ENCODE measurements at places on chromosomes 5 and 9.

DNA sequence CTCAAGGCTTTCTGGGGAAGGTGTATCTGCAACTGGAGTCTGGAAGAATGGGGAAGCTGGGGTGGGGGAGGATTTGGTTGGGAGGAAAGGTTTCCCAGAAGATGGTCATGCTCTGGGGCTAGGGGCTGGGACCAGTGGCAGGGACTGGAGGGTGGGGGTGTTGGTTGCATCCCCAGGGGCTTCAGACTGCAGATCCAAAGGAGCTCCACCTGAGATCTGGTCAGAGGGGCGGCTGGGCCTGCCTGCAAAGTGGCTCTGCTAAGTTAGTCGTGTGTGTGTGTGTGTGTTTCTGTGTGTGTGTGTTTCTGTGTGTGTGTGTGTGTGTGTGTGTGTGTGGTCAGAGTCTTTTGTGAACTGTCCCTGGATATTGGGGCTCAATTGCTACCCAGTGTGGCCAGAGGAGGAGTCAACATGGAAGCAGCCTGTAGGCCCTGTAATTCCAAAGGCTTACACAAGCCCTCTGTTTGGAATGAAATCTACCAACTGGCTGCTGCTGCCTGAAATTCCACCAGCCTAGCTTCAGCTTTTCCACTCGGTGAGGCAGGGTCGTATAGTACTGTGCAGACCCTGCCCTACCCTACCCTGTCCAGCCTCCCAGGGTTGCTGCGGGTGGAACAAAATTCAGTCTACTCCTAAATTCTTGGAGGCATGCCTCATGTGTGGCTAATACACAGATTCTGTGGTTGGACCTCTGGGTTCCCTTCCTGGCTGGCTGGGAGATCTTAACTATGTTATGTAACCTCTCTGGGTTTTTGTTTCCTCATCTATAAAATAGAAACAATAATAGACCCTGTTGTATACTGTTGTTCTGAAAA is 12.5 kb upstream of the SYNPO start:
- no peak for DNase-seq
- no peaks in the 10 kb centered on the region for H3K27me3 ChIP-seq
- peaks cover 42% of the 10 kb centered on the region for H3K4me1 ChIP-seq
- H3K36me3 ChIP-seq: no peaks in the 10 kb centered on the region

- H3K27me3 ChIP-seq: no peaks in the 10 kb centered on the region
- H3K4me1 ChIP-seq: no peaks in the 10 kb centered on the region
- H3K36me3 ChIP-seq: no peaks in the 10 kb centered on the region
- no peak overlapping the region for H3K27ac ChIP-seq
- no peak for DNase-seq
- no peak overlapping the region for H3K4me3 ChIP-seq
These were observed 406.6 kb upstream of the MEF2C start for GRCh38 chr5:89289604-89290003.

DNA sequence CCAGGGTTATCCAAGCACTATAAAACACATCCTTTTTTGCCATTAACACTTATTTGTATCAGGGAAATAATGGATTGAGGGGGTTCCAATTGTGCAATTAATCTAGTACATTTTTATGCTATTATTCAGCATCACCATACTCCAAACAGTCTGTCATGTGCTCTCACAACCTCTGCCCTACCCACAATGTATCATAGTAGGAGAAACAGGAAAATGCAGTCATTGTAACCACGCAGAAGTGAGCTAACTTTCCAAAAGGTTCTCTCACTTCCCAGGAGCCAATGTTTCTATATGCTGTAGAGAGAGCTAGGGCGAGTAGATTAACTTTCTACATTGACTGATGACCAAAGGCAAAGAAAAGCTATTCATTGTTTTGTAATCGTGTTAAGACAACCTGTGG is 29.8 kb downstream of the DAB2 start:
- H3K27ac ChIP-seq: no peak overlapping the region
- no peaks in the 10 kb centered on the region for H3K27me3 ChIP-seq
- H3K4me3 ChIP-seq: no peak overlapping the region
- peaks cover 18% of the 10 kb centered on the region for H3K4me1 ChIP-seq
- peaks cover 32% of the 10 kb centered on the region for H3K36me3 ChIP-seq

GRCh38 chr5:19179571-19179970 is 808.4 kb downstream of the CDH18 start:
- DNase-seq: no peak
- H3K4me3 ChIP-seq: no peak overlapping the region
- no peak overlapping the region for H3K27ac ChIP-seq
- H3K36me3 ChIP-seq: no peaks in the 10 kb centered on the region
- no peaks in the 10 kb centered on the region for H3K4me1 ChIP-seq

- H3K4me1 ChIP-seq: peaks cover 3% of the 10 kb centered on the region
- no peak overlapping the region for H3K27ac ChIP-seq
- no peak for DNase-seq
- H3K36me3 ChIP-seq: no peaks in the 10 kb centered on the region
- H3K27me3 ChIP-seq: no peaks in the 10 kb centered on the region
These were observed 210.4 kb upstream of the RFX3 start for GRCh38 chr9:3736161-3736560.

DNA sequence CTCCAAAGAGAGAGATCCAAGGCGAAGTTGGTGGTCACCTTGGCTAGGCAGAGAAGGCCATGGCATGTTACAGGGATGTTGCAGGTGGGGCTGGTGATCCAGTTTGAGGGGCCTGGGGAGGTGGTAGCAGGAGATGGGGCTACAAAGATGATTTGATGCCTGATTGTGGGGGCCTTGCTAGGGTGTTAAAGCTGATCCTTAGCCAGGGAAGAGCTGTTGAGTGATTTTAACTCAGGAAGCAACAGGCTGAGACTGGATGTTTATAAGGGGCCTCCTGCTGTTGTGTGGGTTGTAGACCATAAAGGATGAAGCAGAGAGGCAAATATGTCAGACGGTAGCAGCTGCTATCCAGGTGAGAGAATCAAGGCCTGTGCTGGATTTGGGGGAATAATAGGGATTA is 19.0 kb upstream of the SMAD5 start:
- no peak overlapping the region for H3K4me3 ChIP-seq
- no peak for DNase-seq
- no peaks in the 10 kb centered on the region for H3K4me1 ChIP-seq
- H3K27ac ChIP-seq: no peak overlapping the region
- no peaks in the 10 kb centered on the region for H3K27me3 ChIP-seq

All from ascending aorta (tissue), 2 donors.